Kidney (tissue), 22 donors: ENCODE measurements at places on chromosomes 1 and 21.

- peak; percentile 66 for DNase-seq
- peak overlapping the region; percentile 88 for H3K27ac ChIP-seq
- H3K27me3 ChIP-seq, result no peaks in the 10 kb centered on the region
- H3K4me3 ChIP-seq, result peak overlapping the region; percentile 80
These were observed 673 bp downstream of the CD46 start for GRCh38 chr1:207752456-207752998.

GRCh38 chr1:6144647-6145395 is 35.3 kb downstream of the CHD5 start:
- H3K27ac ChIP-seq, result no peak overlapping the region
- H3K4me1 ChIP-seq, result no peaks in the 10 kb centered on the region
- H3K27me3 ChIP-seq, result peaks cover 2% of the 10 kb centered on the region
- no peak overlapping the region for H3K4me3 ChIP-seq
- H3K36me3 ChIP-seq, result no peaks in the 10 kb centered on the region
- no peak for DNase-seq

- no peak overlapping the region for H3K4me3 ChIP-seq
- no peak overlapping the region for H3K27ac ChIP-seq
- no peaks in the 10 kb centered on the region for H3K27me3 ChIP-seq
These were observed 40.8 kb downstream of the SORT1 start for GRCh38 chr1:109356915-109357314.

DNA sequence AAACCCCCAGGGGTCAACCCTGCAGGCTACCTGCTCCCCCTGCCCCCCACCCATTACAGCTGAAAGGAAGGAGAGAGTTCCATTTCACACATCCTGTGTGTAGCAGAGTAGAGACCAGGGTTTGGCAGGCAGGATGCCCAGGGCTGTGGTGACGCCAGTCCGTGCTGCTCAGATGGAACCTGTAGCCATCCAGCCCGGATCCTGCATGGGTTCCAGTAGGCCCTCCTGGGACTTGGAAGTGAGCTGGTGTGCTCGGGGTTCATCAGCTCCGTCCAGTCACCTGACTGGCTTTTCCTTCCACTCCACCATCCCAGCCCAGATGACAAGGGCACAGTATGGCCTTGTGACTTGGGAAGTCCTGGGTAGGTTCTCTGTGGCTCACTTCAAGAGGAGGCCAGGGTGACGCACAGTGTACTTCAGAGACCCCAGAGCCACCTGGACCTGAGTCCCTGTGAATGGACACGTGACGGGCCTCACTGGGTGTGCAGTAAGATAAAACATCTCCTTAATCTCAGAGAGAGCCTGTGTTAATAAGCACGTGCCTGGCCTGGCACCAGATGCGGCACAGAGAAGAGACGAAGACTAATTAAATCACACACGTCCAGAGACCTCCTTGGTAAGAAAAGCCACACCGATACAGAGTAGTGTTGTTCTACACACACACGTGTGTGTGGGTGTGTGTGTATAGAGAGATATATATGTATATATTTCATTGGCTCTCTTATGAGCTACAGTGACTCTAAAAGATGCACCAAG is 16.0 kb downstream of the ITPKB start:
- no peak overlapping the region for H3K4me3 ChIP-seq
- no peaks in the 10 kb centered on the region for H3K36me3 ChIP-seq
- no peak for DNase-seq
- H3K4me1 ChIP-seq, result peaks cover 25% of the 10 kb centered on the region
- no peaks in the 10 kb centered on the region for H3K27me3 ChIP-seq
- peak overlapping the region; percentile 49 for H3K27ac ChIP-seq
